Inflammatory macrophage (primary cell): ENCODE measurements at places on chromosomes 1 and 21.

DNA sequence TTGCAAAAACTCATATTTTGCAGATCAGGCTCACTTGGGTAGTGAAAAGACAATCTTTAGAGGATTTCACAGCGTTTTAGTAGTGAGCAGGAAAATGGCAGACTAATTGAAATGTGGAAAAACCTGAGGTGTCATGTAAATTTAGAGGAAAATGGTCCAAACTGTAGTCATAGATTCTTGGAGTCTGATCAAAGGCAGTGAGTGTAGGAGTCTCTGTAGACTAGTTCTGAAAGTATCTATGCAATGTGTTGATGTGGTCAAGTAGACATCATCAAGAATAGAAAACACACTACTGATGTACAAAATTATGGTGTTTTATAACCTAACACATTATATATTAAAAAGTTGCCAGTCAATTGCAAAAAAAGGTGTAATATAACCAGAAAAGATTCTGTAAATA, 143.2 kb upstream of the C1orf105 start:
- no peak for DNase-seq

DNA sequence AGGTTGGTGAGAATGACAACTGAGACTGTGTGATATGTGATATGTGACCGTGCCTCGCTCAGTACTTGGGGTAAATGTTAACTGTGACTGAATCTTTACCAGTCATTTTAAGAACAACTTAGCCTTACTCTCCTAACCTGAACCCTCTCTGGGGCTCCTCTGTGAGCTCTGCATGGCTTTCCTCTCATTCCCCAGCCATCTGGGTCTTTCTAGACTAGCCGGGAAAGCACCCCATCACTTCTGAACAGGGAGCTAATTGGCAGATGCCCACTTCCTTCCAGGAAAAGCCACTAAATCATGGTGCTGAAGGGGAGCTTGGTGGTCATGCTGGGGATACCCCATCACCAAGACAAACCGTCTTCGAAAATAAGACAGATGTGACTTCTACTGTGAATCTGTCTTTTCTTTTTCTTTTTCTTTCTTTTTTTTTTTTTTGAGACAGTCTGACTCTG, 16.5 kb upstream of the FOXO6 start:
- no peak for DNase-seq

- no peak for DNase-seq
Observed at GRCh38 chr1:56979986-56980755, 14.4 kb upstream of the C8B start.

GRCh38 chr1:185644531-185644930, 89.7 kb upstream of the HMCN1 start:
- no peak for DNase-seq

DNA sequence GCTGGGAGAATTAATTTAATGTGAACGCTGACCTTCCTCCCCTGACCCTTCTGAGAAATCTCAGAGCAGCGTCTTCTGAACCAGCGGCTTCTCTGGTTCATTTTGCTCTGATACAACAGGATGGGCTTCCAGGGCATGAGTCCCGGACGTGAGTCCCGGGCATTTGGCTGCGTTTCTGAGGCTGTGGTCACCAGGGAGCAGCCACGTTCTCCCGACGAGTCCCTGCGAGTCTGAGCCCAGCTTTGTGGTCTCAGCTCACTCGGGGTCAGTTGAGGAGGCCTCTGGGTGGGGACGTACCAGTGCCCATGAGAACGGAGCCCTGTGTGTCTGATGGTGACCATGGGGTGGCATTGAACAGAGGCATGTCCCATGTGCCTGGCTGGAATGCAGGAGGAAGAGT, 17.7 kb upstream of the OBSCN start:
- no peak for DNase-seq

GRCh38 chr1:109399326-109399957, 1.7 kb upstream of the SORT1 start:
- peak; percentile 87 for DNase-seq

GRCh38 chr1:227745568-227746265, 10.5 kb downstream of the SNAP47 start:
- no peak for DNase-seq

- no peak for DNase-seq
Observed at GRCh38 chr1:228359613-228360532, 46.8 kb downstream of the TRIM11 start.

DNA sequence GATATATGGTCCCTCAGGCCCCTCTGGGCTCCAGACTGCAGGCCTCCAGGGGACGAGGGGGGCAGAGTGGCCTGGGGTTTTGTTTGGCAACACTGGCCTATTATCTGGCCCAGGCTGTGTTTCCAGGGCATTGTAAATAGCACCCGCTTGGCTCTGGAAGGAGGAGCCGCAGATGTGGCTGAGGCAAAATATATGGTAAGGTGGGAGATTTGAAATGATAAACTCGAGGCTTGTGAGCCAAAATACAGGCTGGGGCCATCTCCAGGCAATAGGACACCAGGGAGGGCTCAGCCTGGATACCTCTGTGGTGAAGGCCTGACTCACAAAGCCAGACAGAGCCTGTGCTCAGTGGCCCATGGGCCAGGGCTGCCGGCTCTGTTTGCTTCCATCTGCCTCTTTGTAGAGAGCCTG, 14.0 kb downstream of the NAV1 start:
- DNase-seq, result no peak

DNA sequence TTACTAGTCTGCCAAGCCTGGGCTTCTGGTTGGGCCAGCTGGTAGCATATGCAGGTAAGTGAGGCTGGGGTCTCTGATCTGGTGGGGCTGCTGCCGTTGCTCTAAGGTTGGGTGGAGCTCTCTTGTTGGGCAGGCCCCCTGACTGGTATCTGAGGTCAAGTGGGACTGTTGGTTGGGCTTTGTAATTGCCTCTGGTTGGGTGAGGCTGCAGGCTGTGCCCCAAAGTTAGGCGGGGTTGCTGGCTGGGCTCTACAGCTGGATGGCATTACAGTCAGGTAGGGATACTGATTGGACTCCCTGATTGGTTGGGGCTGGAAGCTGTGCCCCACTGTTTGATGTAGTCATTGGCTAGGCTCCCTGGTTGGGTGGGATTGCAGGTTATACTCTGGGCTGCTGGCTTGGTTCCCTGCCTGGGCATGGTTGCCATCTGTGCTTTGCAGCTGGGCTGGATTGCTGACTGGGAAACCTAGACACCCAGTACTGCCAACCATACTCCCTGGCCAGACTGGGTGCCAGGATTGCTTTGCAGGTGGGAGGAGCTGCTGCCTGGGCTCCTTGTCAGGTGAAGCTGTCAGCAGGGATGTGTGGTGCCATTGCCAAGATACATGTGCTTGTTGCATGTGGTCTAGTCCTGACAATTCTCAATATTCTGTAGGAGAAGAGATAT, 130.5 kb downstream of the RABGAP1L start:
- no peak for DNase-seq

- no peak for DNase-seq
Observed at GRCh38 chr1:116066868-116067565, 44.2 kb upstream of the MAB21L3 start.

GRCh38 chr1:53951697-53952096, 5.5 kb downstream of the LRRC42 start:
- DNase-seq, result no peak

GRCh38 chr1:28056129-28056925, 32.1 kb downstream of the EYA3 start:
- peak; percentile 76 for DNase-seq

GRCh38 chr1:97186381-97186780, 464.8 kb downstream of the PTBP2 start:
- DNase-seq, result no peak
